ENCODE measurements at places on chromosomes 1 and 21. TPM values are rescaled to one million over a fixed set of nuclear protein-coding genes. Genes with fewer than 3 reads are reported as not detected.

GRCh38 chr1:9615316-9616063 lies 26.8 kb downstream of the TMEM201 start:
- no peak for DNase-seq

DNA sequence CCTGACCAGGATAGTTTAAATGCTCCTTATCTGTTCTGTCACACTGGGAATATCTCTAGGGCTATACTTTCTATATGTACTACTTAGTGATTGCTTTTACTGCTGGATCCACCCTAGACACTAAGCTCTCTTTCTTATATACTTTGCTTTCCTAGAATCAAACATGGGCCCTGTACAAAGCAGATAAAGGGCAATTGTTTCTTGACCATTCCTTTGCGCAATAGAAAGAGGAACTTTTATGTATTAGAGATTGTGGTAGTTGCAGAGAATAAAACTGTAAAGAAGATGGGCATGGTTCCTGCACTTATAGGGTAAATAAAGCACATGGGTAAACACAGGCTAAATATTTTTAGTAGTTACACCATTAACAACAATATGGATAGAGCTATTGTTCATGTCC lies 58.8 kb downstream of the ATP6V1G3 start:
- DNase-seq: no peak

DNA sequence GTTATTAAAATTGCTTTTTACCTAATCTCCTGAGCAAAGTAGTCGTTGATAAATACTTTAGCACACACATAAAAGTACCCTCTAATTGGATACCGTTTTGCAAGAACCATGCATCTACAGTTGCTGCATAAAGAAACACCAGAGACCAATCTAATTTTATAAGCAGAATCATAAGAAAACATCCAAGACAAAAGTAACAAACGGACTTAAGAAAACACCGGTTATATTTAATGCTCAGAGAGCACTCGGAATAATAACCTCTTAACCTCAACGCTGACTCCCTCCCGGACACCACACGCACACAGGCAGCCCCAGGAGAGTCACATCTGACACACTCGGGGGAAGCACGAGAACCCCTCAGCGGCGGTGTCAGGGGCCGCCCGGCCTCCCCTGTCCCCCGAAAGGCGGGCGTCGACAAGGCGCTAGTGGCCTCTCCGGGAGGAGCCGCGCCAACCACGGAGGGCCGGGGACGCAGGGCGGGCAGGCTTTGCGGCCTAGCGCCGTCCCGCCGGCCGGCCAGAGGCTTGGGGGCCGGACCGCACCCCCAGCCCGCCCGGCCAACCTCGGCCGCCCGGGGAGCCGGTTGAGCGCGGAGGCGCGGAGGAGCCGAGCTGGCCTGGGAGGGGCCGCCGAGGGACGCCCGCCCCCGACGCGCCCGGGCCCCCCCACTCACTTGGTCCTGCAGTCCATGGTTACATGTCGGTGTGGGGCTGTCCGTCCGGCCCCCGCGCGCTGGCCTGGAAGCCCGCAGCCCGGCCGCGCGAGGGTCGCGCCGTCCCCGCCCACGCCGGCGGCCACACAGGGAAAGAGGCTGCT lies 606 bp downstream of the DENND1B start:
- DNase-seq: no peak

DNA sequence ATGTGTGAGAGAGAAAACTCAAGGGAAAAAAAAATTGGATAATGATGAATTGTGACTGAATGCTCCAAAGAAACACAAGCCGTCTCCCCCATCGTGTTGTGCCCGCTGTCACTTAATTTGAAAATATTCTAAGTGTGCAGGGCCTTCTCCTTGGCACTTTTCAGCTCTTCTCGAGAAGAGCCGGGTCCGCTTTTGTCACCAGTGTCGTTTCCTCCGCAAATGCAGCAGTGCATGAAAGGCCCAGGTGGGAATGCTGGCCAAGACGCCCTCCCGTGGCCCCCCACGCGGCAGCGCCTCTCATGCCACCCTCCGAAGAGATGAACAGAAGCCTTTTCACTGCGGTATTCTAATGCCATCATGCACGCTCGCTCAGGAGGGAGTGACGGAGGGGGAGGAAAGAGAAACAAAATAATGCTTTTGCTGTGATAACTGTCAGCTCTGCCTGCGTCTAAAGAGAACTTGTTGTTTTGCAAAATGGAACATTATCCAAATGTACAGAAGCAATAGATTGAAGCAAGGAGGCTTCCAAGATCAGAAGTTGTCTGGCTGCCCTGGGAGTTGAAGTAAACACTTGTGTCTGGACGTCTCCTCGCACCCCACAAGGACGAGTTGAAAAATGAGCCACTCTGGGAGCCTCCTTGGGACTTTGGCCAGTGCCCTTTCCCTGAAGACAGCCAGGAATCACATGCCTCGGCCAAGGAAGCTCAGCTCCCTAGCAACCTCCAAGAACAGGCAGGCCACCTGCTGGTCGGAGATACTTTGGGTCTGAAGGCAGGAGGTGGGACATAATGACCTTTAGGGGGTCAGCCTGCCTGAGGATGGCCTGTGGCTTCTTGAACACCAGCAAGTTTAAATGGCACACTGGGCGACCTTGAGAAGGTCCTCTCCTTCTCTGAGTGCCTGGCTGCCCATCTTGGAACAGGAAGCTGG lies 166.1 kb upstream of the ZC3H12A start:
- DNase-seq: no peak

The FLG2 gene
- total RNA-seq: not detected

DNA sequence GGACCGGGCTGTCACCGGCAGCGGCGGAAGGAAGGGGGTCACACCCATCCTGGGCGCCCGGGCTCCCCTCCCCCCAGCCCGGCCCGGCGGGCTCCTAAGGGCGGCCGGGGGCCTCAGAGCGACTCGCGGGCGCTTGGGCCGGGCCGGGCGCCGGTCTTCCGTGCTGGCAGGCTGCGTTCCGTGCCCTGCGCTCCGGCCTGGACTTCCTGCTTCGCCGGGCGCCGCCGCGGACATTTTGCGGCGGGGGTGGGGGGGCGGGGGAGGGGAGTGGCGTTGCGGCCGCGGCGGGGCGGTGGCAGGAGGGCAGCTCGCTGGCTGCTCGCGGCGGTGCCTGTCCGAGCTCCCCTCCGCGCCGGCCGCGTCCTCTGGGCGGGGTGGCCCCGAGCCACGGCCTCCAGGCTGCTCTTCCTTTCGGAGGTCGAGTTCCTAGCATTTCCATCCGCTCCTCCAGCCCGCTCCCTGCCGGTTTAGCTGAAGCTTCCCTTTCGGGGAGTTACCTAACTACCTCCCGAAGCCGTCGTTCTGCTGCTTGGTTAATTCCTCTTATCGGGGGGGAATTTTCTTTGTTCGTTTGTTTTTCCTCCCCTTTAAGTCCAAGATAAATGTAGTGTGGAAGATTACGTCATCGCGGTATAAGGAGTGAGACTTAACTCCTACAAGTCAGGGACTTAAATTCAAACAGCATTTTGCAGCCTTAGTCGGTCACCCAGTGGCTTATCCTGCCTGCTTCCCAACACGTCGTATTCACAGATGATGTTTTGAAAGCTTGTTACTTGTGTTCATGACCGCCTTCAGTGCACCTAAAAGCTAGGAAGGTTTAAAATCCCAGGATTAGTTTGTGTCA lies 730 bp downstream of the CDC42 start:
- no peak for DNase-seq

GRCh38 chr1:8985915-8986813 lies 40.1 kb downstream of the SLC2A7 start:
- peak; percentile 34 for DNase-seq

GRCh38 chr1:238104752-238105151 lies 214.0 kb upstream of the ZP4 start:
- no peak for DNase-seq

Measured in omental fat pad (tissue), 4 donors.